ENCODE measurements at places on chromosomes 6 and 20.

DNA sequence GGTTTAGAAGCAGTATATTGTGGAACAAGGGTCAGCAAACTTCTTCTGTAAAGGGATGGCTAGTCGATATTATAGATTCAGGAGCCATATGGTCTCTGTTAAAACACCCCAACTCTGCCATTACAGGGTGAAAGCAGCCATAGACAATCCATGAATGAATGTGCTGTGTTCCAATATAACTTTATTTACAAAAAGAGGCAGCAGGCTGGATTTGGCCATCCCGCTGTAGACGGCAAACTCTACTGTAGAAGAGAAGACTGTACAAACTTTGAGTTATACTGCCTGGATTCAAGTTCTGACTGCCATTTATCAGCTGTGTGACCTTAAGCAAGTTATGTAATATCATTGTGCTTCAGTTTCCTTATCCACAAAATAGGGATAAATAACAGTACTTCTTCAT, 33.7 kb upstream of the SNX9 start:
- H3K27ac ChIP-seq, result no peak overlapping the region
- no peak for DNase-seq
- H3K27me3 ChIP-seq, result no peaks in the 10 kb centered on the region
- no peak overlapping the region for H3K4me3 ChIP-seq
- H3K36me3 ChIP-seq, result no peaks in the 10 kb centered on the region

- H3K4me1 ChIP-seq, result no peaks in the 10 kb centered on the region
- no peak overlapping the region for H3K27ac ChIP-seq
- DNase-seq, result no peak
- H3K36me3 ChIP-seq, result peaks cover 10% of the 10 kb centered on the region
- no peaks in the 10 kb centered on the region for H3K27me3 ChIP-seq
Measured at GRCh38 chr6:347232-347631, 44.3 kb upstream of the IRF4 start.

- no peaks in the 10 kb centered on the region for H3K4me1 ChIP-seq
- H3K4me3 ChIP-seq, result no peak overlapping the region
- peak; percentile 74 for DNase-seq
- H3K27ac ChIP-seq, result no peak overlapping the region
- peaks cover 27% of the 10 kb centered on the region for H3K36me3 ChIP-seq
Measured at GRCh38 chr6:138410048-138410735, 6.2 kb downstream of the HEBP2 start.

- no peaks in the 10 kb centered on the region for H3K36me3 ChIP-seq
- no peak overlapping the region for H3K4me3 ChIP-seq
- H3K27ac ChIP-seq, result no peak overlapping the region
- H3K27me3 ChIP-seq, result no peaks in the 10 kb centered on the region
- no peak for DNase-seq
- peaks cover 8% of the 10 kb centered on the region for H3K4me1 ChIP-seq
Measured at GRCh38 chr20:32649697-32650400, 23.9 kb downstream of the C20orf203 start.

DNA sequence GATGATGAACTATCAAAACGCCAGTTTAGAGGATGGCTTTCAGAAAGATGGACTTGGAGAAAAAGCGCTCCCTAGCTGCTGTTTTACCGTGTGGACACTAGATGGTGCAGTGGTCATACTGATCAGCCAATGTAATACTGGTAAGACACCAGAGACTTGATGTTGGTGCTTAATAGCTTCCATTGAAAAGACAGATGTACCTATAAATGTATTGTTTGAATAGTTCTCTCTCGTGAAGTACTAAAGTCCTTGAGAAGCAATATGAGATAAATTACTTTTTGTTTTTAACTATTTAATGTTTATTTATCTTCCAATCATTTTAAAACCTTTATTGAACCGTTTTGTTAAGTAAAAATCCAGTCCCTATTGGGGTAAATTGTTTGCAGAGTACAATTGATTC, 63.9 kb upstream of the FUCA2 start:
- H3K36me3 ChIP-seq, result no peaks in the 10 kb centered on the region
- peak; percentile 45 for DNase-seq
- H3K4me3 ChIP-seq, result no peak overlapping the region
- H3K27ac ChIP-seq, result no peak overlapping the region
- H3K4me1 ChIP-seq, result peaks cover 6% of the 10 kb centered on the region
- no peaks in the 10 kb centered on the region for H3K27me3 ChIP-seq

DNA sequence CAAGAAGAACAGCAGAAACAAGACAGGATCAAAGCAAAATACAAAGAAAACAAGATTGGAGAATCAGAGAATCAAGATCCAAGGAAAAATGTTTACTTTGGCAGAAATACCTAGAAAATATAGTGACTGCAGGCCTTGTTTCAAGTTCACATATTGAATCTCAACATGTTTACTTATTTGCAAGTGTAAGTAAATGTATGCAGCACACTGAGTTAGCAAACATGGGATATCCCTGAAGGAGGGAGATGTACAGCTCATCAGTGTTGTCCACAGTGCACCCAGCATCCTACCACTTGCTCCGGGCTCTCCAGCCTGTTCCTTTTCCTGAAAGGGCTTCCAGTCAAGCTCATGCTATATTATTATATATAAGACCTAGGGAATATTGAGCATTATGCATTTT, 319.5 kb downstream of the PRL start:
- H3K27ac ChIP-seq, result no peak overlapping the region
- no peaks in the 10 kb centered on the region for H3K27me3 ChIP-seq
- DNase-seq, result no peak
- peaks cover 8% of the 10 kb centered on the region for H3K36me3 ChIP-seq
- peaks cover 7% of the 10 kb centered on the region for H3K4me1 ChIP-seq
- no peak overlapping the region for H3K4me3 ChIP-seq

DNA sequence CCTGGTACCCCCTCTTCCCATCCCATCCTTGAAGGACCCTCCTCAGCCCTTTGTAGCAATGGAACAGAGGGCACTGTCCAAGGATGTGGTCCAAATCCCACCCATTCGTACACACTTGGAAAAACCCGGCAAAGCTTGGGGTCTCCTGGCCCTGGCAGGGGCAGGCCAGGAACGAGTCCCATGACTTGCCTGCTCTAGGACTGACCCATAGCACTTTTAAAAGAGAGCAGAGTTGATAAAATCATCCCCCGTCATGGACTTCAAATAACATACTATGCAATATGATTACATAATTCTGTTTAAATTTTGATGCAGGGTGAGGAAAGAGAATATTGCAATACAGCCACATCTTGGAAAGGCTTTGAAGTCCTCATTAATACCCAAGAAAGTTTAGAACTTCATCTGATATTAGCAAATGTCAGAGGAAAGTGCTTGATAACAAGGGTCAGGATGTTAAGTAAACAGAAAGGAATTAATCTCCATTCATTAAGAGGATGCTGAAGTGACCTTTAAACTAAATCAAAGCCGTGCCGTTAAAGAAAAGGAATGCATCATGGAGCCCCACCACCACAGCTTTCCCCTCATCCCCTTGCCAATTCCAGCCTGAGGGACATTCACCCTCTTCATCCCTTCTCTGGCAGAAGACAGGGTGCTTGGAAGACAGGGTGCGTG, 60.7 kb upstream of the NXT1 start:
- DNase-seq, result no peak
- no peaks in the 10 kb centered on the region for H3K36me3 ChIP-seq
- no peak overlapping the region for H3K27ac ChIP-seq
- no peaks in the 10 kb centered on the region for H3K4me1 ChIP-seq
- H3K27me3 ChIP-seq, result no peaks in the 10 kb centered on the region

DNA sequence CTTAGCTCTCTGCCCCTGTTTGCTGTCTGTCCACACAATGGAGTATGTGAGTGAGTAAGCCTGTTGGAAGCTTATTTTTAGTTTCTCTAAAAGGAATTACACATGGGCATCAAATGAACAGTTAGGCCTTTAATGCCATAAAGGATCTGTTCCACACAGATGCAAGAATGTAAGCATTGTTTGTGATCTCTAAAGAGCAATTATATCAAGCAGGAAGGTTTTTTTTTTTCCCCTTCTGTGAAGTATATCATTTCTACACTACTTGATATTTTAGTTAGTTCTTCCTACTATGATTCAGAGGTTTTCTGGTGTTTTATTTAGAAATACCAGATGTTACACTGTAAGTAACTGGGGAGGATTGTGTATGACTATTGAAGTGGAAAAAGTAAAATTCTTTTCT, 627.5 kb downstream of the COL12A1 start:
- no peaks in the 10 kb centered on the region for H3K27me3 ChIP-seq
- no peak overlapping the region for H3K27ac ChIP-seq
- H3K36me3 ChIP-seq, result no peaks in the 10 kb centered on the region
- DNase-seq, result no peak
- H3K4me3 ChIP-seq, result no peak overlapping the region

DNA sequence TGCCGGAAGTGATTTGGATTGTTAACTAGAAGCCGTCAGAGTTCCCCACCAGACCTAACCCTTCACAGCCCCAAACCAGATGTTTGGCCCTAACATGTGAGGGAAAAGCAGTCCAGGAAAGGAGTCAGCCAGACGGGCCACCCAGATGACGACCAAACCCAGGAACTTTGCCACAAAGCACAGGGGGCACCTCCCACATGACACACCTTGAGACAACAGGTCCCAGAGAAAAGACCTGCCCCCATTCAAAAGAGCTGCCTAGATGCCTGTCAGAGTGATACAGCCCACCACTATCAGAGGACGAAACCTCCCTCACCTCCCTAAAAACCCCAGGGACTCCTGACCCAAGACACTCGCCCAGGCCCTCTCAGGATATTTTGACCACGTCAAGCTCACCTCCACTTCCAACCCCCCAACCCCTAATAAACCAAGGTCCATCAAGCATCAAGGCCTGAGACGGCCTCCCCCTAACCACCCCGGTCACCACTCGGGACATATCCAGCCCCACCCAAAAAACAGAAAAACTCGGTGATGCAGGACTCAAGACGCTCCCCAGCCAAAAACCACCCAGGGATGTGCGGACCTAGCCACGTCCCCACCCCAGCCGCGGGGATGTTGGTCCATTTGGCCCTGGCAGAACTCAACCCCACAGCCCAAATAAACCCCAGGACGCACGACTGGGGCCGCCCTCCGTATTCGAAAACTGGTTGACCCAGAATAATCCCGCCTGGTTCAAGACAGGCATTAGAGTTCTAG, 662 bp downstream of the ZNF343 start:
- H3K27me3 ChIP-seq, result peaks cover 2% of the 10 kb centered on the region
- DNase-seq, result no peak
- H3K4me1 ChIP-seq, result peaks cover 6% of the 10 kb centered on the region

DNA sequence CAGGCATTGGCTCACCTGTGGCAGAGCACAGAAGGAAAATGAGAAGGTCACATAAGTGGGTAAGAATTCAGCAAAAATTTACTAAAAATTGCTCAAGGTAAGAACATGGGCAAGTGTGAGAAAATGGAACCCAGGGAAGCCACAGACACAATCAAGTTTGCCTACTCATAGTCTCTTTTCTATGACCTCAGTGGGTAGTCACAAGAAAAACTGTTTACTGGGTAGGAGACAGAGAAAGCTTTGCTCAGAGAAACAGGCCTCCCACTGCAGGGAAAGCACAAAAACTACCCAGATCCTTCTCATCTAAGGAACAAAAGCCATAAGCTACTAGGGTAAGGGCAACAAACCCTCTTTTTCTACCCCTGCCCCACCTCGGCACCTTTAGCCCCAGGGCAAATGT, 35.2 kb downstream of the FAM184A start:
- H3K27ac ChIP-seq, result peak overlapping the region; percentile 26
- peaks cover 19% of the 10 kb centered on the region for H3K4me1 ChIP-seq
- no peaks in the 10 kb centered on the region for H3K27me3 ChIP-seq
- no peak for DNase-seq

DNA sequence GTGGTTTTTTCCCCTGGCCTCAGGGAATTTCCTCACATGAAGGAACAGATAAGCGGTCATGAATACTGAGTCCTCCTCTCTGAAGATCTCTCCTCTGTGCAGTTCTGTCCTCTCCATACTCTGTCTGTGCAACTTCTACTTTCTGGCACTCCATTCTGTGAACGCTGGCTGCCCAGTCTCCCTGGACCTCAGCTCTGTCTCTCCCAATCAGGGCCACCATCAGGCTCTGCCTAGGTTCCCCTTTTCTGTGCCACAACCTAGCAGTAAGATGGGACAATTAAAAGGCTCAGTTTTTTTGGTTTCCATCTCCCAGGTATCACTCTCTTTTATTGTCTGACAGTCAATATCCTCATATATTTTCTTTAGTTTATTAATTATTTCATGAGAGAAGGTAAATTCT, 4.8 kb upstream of the ADGB start:
- H3K4me1 ChIP-seq, result no peaks in the 10 kb centered on the region
- no peak overlapping the region for H3K27ac ChIP-seq
- no peak for DNase-seq
- H3K4me3 ChIP-seq, result no peak overlapping the region
- no peaks in the 10 kb centered on the region for H3K36me3 ChIP-seq

GRCh38 chr20:62350098-62350628, 16.9 kb downstream of the LAMA5 start:
- H3K36me3 ChIP-seq, result peaks cover 79% of the 10 kb centered on the region
- peaks cover 18% of the 10 kb centered on the region for H3K4me1 ChIP-seq
- H3K27me3 ChIP-seq, result no peaks in the 10 kb centered on the region
- peak; percentile 86 for DNase-seq
- H3K4me3 ChIP-seq, result no peak overlapping the region

- H3K27ac ChIP-seq, result no peak overlapping the region
- H3K4me3 ChIP-seq, result no peak overlapping the region
Measured at GRCh38 chr6:24273096-24273870, 84.6 kb downstream of the DCDC2 start.

DNA sequence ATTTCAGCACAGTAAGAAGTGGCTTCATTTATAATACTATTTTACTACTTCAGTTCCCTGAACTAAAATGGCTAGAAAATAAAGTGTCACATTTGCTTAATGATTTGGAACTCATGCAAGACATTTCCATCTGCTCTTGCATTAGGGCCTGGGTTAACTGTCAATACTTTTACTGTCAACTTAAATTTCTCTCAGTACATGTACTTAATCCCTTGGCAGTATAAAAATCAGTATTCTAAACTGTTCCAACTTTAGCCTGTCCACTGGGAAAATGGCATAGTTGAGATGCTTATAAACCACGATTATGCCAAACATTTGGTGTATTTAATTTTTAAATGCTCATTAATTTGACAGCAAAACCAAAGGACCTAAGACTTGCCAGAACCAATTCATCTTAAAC, 154.5 kb downstream of the ASCC3 start:
- DNase-seq, result no peak
- H3K4me3 ChIP-seq, result no peak overlapping the region
- no peaks in the 10 kb centered on the region for H3K4me1 ChIP-seq
- H3K27me3 ChIP-seq, result no peaks in the 10 kb centered on the region

DNA sequence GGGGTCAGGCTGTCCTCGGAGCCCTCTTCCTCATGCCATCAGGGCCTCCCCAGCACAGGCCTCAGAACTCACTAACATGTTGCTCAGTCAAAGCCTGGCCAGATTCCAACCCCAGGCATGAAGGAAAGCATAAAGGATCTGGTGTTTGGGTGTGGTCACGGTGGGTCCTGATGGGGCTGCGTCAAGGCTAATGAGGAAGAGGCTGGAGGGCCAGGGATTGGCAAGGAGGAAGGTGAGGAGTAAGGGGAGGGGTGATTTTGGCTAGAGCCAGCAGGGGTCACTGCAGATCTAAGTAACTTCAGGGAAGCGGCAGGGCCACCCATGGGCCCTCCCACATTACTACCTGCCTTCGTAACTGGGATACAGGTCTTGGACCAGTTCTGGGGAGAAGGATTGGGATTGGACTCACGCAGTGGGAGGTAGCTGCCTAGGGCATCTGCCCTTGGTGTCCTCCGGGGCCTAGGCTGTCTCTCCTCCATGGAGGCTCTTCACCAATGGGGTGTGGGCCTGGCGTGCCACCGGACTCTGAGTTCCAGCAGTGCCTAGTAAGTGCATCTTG, 36.2 kb upstream of the MRPS18A start:
- H3K27ac ChIP-seq, result no peak overlapping the region
- DNase-seq, result peak; percentile 79
- no peaks in the 10 kb centered on the region for H3K36me3 ChIP-seq
- no peaks in the 10 kb centered on the region for H3K4me1 ChIP-seq
- no peaks in the 10 kb centered on the region for H3K27me3 ChIP-seq

- H3K4me3 ChIP-seq, result no peak overlapping the region
- H3K27me3 ChIP-seq, result peaks cover 9% of the 10 kb centered on the region
- H3K4me1 ChIP-seq, result no peaks in the 10 kb centered on the region
- DNase-seq, result no peak
- no peaks in the 10 kb centered on the region for H3K36me3 ChIP-seq
Measured at GRCh38 chr20:59400708-59401107, 100.3 kb downstream of the EDN3 start.

Data from trophoblast cell (in vitro differentiated cells and primary cell).